BE2C (cell line): ENCODE measurements at places on chromosomes 16 and 17.

DNA sequence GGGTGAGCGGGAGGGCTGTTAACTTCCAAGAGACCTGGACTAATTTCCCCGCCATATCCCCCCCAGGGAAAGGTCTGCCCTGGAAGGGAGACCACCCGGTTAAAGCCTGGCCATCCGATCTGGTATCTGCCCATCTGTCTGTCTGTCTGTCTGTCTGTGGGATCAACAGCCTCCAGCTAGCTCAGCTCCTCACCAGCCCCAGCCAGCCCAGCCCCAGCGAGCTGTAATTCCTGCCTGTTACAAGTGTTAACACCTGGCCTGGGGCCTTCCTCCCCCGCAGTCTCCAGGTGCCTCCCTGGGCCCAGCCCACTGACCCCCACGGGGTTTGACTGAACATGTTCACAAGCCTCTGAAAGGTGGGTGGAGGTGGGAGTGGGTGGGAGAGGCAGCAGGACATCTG is 4.0 kb downstream of the WNT3 start:
- DNase-seq, result no peak

DNA sequence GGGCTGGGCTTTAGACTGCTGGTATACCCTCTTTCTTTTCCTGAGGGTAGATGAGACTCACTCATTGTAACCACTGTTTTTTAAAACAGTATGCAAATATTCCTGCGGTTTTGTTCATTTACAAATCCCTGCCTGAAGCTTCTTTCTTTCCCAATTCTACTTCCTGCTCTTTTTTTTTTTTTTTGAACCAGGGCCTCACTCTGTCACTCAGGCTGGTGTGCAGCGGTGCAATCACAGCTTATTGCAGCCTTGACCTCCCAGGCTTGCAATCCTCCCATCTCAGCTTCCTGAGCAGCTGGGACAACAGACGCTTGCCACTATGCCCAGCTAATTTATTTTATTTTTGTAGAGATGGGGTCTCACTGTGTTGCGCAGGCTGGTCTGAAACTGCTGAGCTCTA is 8.0 kb upstream of the SULT1A1 start:
- DNase-seq, result no peak

GRCh38 chr17:48384164-48384563 is 45.9 kb downstream of the SKAP1 start:
- DNase-seq, result no peak

GRCh38 chr17:77526259-77526711 is 385.5 kb downstream of the SEC14L1 start:
- no peak for DNase-seq

DNA sequence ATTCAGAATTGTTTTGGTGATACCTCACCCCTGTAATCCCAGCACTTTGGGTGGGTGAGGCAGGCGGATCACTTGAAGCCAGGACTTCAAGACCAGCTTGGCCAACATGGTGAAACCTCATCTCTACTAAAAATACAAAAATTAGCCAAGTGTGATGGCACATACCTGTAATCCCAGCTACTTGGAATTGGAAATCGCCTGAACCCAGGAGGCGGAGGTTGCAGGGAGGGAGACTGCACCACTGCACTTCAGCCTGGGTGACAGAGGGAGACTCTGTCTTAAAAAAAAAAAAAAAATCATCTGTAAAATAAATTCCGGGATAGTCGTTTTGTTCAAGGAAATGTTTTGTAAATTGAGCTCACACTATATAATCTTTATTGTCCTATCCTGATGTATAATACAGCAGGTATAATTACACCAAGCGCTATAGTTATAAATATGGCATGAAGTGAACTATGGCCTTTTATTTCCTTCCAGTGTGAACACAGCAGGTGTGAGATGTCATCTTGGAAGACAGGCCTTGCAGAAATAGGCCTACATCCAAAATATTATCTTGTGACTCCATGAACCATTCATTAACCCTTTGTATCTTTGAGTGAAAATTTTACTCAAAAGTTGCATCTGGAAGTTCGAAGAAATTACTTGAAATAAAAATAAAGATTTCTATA is 25.4 kb downstream of the PLA2G10 start:
- no peak for DNase-seq

- peak; percentile 49 for DNase-seq
Observed at GRCh38 chr16:30761427-30761927, 385 bp downstream of the CFAP119 start.

DNA sequence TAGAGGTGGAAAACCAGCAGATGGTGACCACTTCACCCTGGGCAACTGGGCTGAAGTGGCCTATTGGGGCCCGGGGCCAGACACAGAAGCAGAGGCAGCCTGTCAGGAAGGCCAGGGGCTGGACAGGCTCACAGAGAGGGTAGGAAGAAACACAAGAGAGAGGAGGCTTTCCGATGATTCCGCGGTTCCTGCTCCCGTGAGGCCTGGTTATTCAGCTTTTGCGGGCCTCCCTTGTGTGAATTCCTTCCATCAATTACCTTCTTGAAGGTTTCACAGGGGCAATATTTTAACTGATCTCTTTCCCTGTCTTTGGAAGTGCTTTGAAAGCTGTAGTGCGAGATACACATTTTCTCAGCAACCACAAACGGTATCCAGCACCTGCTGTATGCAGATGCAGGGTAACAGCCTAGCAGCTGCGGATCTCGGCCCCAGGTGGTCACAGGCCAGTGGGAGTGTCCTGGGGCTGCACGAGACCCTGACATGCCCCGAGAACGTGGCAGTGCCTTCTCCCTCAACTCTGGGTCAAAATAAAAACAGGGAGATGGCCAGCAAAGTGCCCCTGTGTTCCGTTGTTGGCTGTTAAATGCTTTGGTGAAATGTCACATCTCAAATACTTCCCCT is 11.6 kb upstream of the CMIP start:
- DNase-seq, result no peak

GRCh38 chr17:83128306-83129240 is 49.2 kb downstream of the METRNL start:
- DNase-seq, result no peak

- DNase-seq, result no peak
Observed at GRCh38 chr17:21291862-21292261, 7.4 kb downstream of the MAP2K3 start.

DNA sequence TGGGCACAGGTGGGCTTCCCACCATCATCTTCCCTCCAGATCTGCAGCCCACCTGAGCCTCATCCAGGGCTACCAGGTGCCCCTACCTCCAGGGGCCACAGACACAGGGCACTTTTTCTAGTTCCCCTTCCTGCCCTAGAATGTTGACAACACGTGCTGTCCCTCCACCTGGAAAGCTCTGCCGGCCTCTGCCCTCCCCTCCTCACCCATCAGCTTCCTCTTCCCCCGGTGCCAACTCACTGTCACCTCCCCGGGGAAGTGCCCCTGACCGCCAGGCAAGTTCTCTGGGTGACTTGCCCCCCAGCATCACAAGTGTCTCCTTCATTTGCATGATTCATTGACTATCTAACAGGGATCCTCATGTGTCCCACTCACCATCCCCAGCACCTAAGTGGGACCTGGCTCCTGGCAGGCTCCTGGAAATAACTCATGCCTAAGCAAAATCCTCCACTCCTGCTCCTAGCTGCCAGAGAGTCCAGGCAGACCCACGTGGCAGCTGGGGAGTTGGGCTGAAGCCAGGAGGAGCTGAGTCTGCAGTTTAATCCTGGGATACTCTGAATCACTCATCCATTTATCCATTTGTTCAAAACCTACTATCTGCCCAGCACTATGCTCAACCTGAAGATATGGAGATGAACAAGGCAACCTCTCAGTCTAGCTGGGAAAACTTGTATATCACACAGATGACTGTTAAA is 304.4 kb downstream of the FOXL1 start:
- no peak for DNase-seq

- DNase-seq, result peak; percentile 23
Observed at GRCh38 chr16:1859650-1860049, 12.3 kb downstream of the MEIOB start.

- no peak for DNase-seq
Observed at GRCh38 chr17:44489581-44489980, 13.6 kb downstream of the GPATCH8 start.

DNA sequence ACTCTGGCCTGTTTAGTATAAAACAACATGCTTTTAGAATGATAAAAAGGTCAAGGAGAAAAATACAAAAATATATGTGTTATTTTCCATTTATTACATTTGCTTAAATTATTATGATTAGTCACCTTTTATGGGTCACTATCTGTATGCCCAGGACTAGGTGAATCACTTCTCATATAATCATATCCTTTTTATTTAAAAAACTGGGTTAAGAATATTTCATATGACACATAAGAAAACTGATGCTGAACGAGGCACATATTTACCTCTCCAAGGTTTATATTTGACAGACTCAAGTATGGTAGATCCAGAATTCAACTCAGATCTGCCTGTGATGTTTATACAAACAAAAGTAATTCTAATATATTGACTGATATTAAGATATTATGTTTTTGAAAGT is 134.5 kb downstream of the CDH8 start:
- DNase-seq, result no peak

DNA sequence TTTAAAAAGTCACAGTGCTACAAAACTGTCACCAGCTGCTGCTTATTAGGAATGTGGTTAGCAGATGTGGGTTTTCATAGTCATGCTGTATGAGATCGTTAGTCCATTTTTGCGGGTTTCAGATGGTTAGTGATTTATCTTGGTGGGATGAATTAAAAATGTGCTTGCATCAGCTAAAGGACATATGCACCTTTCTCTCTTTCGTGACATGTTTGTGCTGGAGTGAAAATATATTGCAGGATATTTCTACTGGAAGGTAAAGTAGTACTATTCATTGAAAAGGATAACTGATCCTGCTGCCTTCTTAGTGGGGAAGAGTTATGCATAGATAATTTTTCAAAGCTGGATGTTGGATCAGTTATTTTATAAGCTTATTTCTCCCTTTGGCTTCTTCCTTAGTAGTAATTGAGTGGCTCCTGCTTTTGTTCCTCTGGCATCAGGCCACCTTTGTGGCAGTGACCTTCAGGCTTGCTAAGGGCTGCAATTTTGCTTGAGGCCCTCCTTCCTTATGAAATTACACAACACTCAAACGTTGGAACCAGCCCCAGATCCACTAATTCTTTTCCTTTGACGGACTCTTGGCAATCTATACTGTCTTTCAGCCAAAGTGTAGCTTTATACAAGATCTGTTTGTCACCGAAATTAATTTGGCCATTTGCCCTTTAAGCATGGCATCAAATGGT is 7.5 kb upstream of the SNTB2 start:
- DNase-seq, result peak; percentile 58
